Stimulated activated CD8-positive, alpha-beta memory T cell treated with anti-CD3 and anti-CD28 coated beads, Interleukin-15, amount 100 ng/mL, for 48 hours (primary cell): ENCODE measurements at places on chromosomes 13 and 19.

DNA sequence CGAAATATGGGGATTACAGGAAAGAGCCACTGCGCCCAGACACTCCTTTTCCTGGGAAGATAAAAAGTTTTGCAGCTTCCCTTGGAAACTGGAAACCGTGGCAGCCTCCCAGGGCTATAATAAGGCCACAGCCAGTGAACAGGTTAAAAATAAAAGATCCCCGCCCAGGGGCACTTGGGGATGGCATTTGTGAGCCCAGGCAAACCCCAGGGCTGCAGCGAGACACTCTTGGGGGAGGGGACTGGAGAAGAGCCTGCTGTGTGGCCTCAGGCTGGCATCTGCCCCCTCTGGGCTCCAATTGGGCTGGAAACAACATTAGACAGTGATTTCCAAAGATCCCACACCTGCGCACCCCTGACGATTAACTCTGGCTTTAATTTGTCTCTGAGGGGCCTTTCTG lies 11.2 kb downstream of the FEM1A start:
- DNase-seq, result no peak

DNA sequence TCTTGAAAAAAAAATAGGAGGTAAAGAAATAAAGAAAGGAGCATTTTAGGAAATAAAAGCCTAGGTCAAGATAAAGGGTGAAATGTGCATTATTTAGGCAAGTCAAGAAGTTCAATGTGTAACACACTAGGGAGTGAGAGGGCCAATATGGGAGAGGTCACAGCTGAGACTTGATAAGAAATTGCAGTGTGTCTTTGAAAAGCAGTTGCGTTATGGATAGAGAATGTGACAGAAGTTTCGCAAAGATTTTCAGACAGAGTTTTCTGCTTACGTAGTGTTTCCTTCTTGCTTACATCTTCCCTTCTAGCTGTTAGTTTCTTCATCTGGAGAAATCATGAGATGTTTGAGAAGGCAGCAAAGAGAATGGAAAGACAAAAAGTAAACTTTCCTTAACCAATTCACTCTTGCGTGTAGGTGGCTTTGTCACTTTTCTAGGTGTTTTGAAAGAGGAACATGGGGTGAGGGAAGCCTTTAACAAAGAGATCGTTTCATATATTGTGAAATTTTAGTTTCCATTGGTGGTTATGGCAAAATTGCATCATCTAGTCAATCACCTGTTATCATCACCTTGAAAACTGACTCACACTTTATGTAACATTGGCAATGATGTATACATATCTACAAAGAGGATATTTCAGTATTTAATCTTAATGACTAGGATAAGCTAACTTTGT lies 975.5 kb downstream of the OLFM4 start:
- DNase-seq, result no peak

- DNase-seq, result no peak
Measured at GRCh38 chr13:43079392-43079931, 56.1 kb downstream of the DNAJC15 start.

GRCh38 chr13:99311748-99312492 lies 4.7 kb upstream of the GPR183 start:
- DNase-seq, result no peak
